Right renal pelvis (tissue), 4 donors: ENCODE measurements at places on chromosomes 1 and 21. TPM values are rescaled to one million over a fixed set of nuclear protein-coding genes. Genes with fewer than 3 reads are reported as not detected.

The NT5C1A gene
- polyA plus RNA-seq: 0.37 TPM

GRCh38 chr1:3790500-3790923 is 5.8 kb downstream of the LRRC47 start:
- no peak for DNase-seq

DNA sequence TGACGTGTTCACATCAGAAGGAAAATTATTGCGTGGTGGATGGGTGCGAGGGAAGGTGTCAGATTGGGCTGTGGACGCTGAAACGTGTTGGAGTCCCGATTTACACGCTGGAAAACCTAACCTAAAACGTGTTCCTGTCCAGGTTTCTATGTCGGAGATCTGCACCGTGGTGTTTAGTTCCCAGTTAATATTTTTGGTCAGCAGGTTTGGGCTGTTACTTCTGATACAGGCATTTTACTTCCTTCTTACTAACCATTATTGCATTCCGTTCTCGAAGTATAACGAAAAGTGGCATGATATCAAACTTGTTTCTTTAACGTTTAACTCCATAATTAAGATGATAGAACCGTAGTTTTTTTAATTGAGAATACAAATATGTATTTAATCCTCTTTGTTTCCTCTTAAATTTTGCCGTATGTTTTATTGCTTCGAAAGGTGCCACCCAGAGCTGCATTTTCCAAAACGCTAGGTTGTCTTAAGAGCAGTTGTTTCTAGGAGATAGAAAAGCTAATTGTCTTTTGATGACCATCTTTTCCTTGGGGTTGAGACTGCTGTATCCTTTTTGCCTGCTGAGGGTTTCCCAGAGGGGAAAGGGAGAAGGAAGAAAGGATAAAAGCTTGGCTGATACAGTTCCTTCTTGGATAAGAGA is 1.3 kb downstream of the ADARB1 start:
- no peak for DNase-seq

The RNF220 gene
- 93.0 TPM for polyA plus RNA-seq

DNA sequence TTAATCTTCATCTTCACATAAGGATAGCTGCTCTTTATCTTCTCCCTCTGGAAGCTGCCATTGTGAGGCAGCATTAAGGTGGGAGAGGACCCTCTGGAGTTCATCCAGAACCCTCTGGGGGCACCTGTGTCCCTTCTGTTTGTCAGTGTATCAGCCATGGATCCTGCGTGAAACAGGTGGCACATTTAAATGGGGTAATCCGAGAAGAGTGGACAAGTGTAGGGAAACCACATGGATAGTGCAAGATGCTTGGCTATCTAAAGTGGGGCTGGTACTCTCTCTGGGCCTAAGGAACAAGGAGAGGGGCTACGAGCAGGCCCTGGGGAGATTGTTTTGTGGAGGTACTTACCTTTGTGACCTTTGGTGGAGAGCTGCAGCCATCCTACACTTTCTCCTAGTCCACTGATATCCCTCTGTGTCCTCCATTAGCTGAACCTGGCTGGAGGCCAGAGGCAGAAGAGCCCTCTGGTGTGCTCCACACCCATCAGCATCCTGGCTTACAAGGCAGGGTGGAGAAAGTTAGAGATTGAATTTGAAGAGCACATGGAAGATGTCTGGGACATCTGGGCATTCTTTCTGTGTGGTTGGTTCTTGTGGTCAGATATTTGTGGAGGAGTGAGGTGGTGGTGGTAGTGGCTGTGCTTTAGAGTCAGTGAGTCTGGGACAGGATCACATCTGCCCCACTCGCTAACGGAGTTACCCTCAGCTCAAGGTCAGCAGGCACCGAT is 117.7 kb downstream of the FGGY start:
- no peak for DNase-seq

DNA sequence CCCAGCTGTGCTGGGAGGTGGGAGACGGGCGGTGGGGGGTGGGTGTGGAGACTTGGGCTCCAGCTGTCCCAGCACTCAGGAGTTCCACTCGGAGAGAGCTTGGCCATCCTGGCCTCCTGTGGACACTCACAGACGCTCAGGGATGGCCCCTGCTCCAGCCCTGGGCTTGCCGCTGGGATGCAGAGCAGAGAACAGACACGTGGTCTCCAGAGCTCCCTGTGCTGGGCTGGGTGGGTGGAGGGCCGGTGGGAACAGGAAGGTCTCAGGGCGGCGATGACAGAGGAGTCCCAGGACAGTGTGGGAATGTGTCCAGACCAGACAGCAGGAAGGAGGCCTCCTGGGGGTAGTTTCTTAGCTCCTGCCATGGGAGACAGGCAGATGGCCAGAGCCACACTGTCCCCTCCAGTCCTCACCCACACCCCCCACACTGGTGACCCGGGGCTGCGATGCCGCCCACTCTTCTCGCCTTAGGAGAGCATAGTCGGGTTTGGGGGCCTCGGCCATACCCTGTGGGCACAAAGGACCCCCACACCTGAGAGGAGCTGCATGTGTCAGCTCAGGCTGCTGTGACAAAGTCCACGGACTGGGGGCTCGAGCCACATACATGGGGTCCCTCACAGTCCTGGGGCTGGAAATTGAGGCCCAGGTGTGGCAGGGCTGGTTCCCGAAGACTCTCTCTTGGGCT is 2.0 kb downstream of the KRTAP10-9 start:
- DNase-seq: no peak

DNA sequence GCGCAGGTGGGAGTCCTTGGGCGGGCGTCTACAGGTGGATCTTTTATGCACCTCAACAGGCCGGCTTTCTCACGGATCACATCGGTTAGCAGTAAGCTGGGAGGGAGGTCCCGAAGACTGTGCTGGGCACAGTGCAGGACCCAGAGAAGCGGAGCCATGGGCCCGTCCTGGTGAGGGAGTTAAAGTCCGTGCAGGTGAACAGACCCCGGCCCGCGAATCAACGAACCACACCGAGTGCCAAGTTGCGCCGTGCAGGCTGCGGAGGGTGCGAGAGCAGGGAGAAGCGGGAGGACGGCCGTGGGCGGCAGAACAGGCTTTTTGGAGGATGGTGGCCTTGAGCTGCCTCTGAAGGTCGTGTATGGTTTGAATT is 233.3 kb downstream of the SDCCAG8 start:
- DNase-seq: no peak

- no peak for DNase-seq
Measured at GRCh38 chr1:48469616-48470480, 2.2 kb downstream of the SPATA6 start.

GRCh38 chr1:42680921-42681683 is 1.1 kb upstream of the YBX1 start:
- no peak for DNase-seq

GRCh38 chr21:36079010-36079649 is 9.3 kb downstream of the CBR1 start:
- no peak for DNase-seq

GRCh38 chr1:241061062-241061461 is 295.9 kb downstream of the RGS7 start:
- no peak for DNase-seq

DNA sequence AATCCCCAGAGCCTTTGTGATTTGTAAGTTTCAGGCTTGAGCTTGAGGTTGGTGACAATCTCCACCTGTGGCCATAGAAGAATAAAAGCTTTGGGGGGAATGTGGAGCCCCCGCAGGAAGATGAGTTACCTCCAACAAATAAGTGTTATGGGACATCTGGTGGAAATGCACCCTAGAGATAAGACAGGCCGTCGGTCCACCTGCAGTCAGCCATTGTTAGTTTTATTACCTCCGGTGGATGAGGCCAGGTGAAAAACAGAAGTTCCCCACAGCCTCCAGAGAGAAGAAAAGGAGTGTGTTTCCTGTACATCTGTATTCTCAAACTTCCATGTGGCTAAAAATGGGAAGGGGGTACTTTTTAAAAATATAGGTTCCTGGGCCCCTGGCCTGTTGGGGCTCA is 137.4 kb downstream of the KAZN start:
- no peak for DNase-seq
